ENCODE measurements at places on chromosomes 7 and 10.
A peak's percentile ranks its signal among the peaks of the same experiment; 100 is the strongest.

DNA sequence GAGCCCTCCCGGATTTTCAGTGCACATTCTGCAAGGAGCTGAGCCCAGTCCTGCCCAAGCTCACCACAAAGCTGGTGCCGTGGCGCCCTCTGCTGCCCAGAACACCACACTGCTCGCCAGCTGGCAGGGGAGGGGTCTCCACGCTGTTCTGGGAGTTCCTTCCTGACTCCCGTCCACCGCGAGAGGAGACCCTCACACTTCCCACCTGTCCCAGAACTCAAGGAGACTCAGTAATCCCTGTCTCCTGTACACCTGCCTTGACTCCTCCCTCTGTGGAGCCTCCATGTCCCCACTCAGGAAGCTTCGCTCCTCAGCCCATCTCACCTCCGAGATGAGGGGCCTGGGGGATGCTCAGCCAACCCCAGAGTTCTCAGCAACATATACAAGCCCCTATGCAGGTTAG, 11.3 kb downstream of the C10orf105 start:
- no peak for DNase-seq

GRCh38 chr7:157568106-157568769, 231.4 kb downstream of the DNAJB6 start:
- no peak for DNase-seq

GRCh38 chr7:155746188-155746587, 66.1 kb downstream of the SHH start:
- no peak for DNase-seq

DNA sequence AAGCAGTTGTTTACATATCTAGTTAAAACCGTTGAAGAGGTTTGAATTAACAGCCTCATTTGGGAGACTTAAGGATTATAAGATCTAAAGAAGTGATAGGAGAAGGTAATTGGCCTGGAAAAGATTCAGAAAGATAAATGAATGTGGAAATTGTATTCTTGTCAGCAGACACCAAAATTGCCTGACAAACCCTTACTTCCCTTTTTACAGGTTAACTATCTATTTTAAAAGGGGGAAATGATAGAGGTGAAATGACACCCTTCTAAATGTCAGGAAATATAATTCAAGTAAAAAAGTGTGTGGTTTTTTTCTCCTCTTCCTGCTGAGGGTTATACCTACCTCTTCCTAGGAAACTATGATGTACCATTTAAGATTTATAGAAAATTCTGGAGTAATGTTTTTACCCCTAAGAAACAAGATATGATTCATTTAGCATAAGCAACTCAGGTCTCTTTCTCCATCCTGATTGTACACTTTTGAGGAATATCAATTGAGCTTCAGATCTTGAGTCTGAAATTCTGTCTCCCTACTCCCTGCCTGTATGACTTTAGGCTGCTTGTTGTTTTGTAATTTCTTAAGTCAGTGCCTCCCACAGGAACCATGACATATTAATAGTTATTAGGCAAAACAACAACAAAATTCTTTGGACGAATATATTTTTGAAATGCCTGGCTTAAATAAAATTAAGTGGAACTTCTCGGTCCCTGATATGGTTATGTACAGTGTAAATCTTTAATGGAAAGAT, 250.4 kb downstream of the RNLS start:
- no peak for DNase-seq

DNA sequence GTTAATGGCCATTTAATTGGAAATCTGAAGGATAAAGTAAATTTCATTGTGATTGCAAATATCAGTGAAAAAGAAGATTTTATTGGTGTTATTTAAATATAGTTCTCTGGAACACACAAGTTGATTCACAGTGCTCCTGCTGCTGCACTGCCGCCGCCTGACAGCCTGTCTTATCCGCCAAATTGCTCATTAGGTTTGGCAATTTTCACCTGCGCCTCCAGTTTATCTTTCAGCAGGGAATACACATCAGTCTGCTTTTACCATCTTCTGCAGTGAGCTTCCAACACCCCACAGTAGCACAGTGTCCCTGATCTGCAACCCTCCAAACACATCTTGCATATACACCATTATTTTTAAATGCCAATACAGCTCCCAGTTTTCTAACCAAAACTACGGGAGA, 308.3 kb downstream of the PARD3 start:
- no peak for DNase-seq

DNA sequence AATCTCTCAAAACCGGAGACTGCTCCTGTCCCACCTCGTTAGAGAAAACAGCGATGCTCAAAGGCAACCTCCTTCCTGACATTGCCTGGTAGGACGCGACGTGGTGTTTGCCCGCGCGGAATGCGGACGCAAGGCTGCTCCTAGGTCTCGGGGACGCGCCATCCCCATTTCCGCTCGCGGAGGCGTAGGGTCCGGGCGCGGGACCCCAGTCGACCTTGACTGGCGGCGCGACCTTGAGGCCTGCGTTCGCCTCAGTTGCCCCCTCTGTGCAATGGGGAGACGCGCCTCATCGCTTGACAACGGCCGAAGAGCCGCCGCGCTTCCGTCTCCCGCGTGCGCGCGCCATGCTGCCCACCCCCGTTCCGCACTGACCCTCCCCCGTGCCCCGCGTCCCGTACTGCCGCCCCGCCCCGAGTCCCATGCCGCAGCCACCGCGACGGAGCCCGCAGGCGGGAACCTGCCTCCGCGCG, 412 bp upstream of the PPIA start:
- no peak for DNase-seq

- DNase-seq = no peak
These were observed 14.8 kb upstream of the LRRC17 start for GRCh38 chr7:102897856-102898531.

DNA sequence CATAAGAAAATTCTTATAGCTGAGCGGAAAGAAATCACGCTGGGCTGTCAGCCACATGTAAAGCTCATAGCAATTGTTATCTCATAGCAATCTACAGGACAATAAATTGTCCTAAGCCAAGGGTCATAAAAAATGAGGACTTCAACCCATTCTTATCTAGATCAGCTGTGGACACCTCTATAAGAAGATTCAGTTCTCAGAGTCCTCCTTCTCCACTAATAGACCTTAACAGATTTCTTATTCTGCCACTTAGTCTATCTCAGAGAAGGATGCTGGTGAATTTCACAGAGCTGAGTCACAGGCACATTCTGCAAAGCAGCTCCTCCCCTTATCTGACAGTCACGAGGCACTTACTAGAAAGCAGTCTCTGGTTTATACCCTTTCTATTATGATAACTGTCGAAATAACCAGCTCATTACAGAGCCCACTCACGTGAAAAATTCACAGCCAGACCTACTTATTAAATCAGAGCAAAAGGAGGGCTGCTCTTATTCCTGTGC, 185.3 kb upstream of the PCLO start:
- peak; percentile 62 for DNase-seq

- DNase-seq = no peak
These were observed 57.6 kb downstream of the USP6NL start for GRCh38 chr10:11553773-11554381.

DNA sequence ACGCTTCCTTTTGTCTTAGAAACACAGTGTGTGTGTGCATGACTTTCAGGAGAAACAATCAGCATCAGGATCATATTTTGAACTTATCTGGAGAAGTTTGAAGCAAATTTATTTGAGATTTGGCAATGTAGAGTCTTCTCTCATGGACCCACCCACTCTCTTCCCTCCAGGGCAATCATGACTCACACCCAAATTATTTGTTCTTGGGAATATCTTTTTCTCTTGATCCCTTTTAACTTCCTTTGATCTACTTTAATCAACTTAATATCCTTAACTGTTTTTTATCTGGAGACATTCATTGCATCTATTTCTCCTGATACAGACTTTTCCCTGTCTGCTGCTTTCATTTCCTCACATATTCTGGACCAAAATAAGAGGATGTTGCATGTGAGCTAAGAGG, 1174.3 kb downstream of the GATA3 start:
- DNase-seq = no peak

DNA sequence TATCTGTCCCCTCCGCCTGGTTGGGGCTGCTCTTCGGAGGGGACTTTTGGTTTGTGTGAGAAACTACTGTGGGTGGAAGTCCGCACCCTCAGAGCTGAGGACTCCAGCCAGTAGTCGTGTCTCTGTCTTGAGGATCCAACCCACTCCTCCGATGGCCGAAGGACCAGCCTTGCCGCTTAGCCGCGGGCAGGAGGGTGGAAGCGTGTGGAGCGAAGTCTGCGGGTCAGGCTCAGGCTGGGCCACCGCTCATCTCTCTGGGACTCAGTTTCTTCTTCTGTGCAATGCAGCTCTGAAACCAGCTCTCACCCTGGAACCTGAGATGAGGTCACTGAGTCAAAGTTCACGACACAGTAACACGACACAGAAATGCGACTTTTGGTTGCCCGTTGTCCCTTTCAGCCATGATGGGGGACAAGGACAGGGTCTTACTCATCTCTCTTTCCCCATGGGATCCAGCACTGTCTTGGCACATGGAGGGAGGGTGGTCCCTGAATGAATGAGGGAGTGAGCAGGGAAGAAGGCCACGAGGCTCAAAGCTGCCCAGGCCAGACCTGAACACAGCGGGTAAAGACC, 133.3 kb upstream of the PODXL start:
- DNase-seq = no peak

- peak; percentile 99 for DNase-seq
These were observed 343.7 kb upstream of the AOAH start for GRCh38 chr7:37068038-37068437.

DNA sequence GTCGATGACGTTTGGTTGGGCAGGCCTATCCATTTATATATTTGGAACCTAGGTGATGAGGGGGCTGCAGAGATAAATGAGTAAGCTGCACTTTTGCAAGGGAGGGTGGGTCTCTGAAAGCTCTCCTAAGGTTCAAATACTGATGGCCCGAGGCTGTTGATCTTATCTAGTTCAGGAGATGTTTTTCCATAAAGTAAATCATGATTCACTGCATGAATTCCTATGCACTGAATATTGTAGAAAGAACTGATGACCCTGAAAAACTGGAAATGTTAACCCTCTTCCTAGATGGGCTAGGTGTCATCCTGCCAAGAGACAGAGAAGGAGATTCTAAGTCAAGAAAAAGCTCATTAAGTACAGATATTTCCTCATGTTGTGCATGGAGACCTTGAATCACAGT, 459.9 kb downstream of the PLXNA4 start:
- DNase-seq = no peak

DNA sequence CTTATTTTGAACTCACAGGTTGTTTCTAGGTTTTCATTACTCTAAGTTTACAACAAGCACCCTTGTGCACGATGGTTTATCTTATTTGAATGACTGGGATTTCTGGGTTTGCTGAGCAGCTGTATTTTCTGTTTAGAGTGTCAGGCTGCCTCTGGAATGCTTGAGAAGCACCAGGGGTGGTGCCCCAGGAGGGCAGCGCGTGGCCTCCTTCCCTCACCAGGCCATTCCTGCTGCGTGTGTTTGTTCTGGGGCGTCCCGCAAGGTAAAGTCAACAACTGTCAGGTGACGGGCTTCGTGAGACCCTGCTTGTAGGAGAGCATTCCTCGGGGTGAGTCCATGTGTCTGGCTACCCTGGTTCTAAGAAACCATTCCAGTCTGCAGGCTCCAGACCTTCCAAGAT, 54.9 kb downstream of the FAM171A1 start:
- no peak for DNase-seq

DNA sequence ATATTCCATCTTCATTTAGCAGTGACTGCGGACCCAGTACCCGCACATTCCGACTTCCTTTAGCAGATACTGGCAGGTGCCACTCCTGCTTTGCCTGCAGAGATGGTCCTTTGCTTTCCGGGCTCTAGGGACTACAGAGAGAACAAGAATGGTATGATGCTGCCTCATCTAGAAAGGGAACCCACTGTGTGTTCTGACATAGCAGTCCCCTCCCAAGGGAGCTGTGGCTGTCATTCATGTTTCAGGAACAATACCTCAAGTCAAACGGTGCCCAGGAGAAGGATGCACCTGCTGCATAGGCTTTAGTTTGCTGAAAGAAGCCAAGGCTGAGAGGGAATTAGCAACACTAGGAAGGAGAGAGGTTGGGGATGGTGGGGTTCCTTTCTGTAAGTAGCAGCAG, 15.9 kb upstream of the TMEM72 start:
- peak; percentile 49 for DNase-seq

GRCh38 chr7:40698214-40698920, 563.6 kb downstream of the SUGCT start:
- no peak for DNase-seq

DNA sequence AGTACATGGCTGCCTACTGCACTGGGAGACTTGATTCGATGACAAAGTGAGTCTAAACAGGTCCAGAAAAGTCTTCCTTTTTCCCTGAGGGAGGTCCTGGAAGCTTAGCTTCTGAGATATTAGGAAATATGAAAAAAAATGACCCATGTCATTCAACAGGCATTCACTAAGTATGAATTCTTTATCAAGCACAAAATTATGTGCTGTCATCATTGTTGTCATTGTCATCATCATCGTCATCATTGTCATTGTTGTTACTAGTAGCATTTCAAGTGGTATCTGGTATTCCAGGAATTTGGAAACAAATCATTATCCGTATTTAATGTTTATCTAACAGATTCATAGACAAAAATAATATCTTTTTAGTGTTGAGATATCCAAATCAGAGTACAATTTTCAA, 49.7 kb upstream of the HECTD2 start:
- no peak for DNase-seq

DNA sequence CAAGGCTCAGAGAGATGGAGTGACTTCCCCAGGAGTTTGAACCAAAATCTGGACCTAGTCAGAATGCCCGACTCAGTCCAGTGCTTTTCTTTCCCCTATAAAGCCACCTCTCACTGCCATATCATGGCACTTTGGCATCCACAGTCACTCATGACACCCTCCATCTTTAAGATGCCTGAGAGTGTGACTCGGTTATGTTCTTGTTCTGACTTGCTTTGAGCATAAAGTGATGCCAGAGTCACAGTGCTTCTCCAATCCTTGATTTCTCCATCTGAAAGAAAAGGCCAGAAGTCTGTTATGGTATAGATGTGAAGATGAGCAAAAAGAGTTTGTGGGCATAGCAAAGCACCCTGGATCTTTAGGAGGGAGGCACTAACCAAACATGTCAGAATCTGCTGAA, 538.1 kb downstream of the SORCS1 start:
- DNase-seq = no peak

DNA sequence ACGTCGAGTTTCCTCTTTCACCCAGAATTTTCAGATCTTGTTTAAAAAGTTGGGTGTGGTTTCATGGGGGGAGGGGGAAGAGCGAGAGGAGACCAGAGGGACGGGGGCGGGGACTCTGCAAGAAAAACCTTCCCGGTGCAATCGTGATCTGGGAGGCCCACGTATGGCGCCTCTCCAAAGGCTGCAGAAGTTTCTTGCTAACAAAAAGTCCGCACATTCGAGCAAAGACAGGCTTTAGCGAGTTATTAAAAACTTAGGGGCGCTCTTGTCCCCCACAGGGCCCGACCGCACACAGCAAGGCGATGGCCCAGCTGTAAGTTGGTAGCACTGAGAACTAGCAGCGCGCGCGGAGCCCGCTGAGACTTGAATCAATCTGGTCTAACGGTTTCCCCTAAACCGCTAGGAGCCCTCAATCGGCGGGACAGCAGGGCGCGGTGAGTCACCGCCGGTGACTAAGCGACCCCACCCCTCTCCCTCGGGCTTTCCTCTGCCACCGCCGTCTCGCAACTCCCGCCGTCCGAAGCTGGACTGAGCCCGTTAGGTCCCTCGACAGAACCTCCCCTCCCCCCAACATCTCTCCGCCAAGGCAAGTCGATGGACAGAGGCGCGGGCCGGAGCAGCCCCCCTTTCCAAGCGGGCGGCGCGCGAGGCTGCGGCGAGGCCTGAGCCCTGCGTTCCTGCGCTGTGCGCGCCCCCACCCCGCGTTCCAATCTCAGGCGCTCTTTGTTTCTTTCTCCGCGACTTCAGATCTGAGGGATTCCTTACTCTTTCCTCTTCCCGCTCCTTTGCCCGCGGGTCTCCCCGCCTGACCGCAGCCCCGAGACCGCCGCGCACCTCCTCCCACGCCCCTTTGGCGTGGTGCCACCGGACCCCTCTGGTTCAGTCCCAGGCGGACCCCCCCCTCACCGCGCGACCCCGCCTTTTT, at the start of gene VIM:
Gene VIM (plus strand): TSS at position 151 of the 925 bp plus-strand sequence. CDS start 1,182 bp downstream, outside the sequence.
- DNase-seq = peak; percentile 92

GRCh38 chr7:115037128-115037802, 115.4 kb downstream of the MDFIC start:
- DNase-seq = no peak
